EH (cell line): ENCODE measurements at places on chromosomes 3 and 15.

- DNase-seq, result no peak
Observed at GRCh38 chr3:186708983-186709679, 8.0 kb upstream of the KNG1 start.

DNA sequence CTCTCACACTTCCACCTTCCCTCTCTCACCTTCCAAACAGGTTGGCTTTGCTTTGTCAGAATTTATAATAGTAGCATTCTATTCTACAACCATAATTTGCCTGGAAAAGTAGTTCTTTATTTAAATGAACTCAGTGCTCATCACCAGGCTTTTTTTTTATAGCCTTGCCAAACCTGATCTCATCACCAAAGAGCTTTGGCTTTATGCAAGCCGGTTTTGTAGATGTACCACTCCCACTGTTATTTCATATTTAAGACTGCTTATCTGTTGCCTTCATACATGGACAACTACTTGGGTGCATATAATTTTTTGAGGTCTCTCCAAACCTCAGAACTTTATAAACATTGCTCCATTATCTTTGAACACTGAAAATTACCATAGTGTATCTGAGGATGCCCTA lies 246.1 kb upstream of the PPP2R3A start:
- no peak for DNase-seq

GRCh38 chr15:73681856-73682599 lies 2.2 kb upstream of the CD276 start:
- peak; percentile 39 for DNase-seq

DNA sequence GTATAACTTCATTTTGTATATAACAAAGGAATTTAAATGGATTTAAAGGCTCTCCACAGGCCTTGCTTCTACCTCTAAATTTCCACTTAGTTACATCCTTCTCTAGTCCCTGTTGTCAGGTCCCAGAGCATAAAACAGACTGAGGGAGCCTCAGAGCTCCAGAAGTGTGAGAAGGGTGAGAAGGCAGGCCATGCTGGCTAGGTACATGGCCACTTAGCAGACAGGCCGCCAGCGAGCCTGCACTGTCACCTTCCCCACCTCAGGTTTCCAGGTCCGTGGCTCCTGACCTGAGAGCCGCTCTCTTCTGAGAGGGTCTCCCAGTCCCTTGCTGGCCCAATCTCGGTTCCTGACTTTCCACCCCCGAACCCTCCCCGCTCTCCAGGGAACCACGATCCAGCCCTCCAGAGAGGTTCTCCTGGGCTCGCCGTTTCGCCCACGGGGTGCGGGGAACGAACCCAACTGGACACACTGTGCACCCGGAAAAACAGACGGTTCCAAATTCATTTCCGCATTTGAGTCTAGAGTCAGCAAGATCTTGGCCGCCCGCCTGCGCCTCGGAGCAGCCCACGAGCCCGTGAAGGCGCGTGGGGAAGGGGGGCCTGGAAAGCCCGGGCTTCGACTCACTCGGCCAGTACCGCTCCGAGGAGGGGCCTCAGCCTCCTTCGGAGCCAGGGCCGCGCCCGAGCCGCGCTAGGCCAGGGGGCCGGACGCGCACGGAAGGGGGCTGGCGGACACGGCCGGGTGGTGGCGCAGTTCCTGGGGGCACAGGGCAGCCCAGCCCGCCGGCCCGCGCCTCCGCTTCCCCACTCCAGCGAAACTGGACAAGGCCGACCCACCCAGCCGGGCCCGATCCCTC lies 16.7 kb upstream of the SOX2 start:
- DNase-seq, result no peak

GRCh38 chr3:94336046-94336753 lies 273.3 kb downstream of the NSUN3 start:
- peak; percentile 23 for DNase-seq

GRCh38 chr3:172582712-172583111 lies 59.5 kb upstream of the TNFSF10 start:
- peak; percentile 21 for DNase-seq

GRCh38 chr15:101167753-101168462 lies 83.9 kb downstream of the CHSY1 start:
- DNase-seq, result peak; percentile 93

DNA sequence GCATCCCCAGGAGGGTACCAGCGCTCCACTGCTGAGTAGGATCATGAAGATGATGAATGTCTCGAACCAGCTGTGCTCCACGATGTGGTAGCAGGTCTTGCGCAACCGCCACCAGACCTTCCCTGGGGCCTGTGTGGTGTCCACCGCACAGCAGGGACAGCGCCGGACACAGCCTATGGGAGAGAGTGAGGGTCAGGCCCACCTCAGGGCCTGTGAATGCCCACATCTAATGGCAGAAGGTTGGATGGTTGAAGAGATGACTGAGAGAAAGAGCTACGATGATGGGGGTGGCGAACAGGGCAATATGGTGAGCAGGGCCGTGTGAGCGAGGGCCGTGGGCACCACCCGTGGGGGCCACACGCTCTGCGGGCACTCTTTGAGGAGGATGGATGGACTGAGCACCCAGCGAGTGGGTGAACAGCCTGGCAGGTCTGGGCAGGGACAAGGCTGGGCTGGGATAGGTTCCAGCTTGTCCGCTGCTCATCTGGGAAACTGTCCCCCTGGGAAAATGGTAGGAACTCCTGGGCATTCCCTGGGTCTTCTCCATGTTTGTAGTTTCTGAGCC lies 74.1 kb downstream of the SCN5A start:
- DNase-seq, result no peak

GRCh38 chr15:84099181-84099580 lies 136.4 kb upstream of the GOLGA6L4 start:
- peak; percentile 6 for DNase-seq

GRCh38 chr3:188523291-188523690 lies 369.3 kb downstream of the LPP start:
- DNase-seq, result no peak

- no peak for DNase-seq
Observed at GRCh38 chr3:66401675-66402491, 98.9 kb downstream of the LRIG1 start.

GRCh38 chr15:94238539-94239118 lies 7.3 kb downstream of the MCTP2 start:
- no peak for DNase-seq

DNA sequence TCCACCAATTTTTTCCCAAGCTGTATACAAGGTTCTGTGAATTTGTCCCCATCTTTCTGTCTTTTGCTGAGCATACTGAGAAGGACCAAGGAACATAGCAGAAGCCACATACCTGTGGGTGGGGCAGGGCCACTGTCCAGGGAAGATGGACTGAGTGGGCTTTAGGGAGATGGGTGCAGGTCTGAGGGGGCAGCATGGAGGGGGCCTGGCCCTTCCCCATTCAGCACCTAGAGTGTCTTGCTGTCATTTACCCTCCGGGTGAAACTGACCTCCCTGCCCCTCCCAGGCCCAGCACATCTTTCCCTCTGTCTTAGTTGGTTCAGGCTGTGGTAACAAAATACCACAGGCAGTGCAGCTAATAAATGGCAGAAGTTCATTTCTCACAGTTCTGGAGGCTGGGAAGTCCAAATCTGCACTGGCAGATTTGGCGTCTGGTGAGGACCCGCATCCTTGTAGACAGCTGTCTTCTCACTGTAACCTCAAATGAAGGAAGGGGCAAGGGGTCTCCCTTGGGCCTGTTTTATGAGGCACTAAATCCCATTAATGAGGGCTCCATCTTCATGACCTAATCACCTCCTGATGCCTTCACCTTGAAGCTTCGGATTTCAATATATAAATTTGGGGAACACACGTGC lies 180.0 kb upstream of the SMAD3 start:
- no peak for DNase-seq

GRCh38 chr3:45610119-45610518 lies 15.6 kb downstream of the LIMD1 start:
- no peak for DNase-seq

GRCh38 chr3:179418610-179419009 lies 32.7 kb downstream of the GNB4 start:
- no peak for DNase-seq

DNA sequence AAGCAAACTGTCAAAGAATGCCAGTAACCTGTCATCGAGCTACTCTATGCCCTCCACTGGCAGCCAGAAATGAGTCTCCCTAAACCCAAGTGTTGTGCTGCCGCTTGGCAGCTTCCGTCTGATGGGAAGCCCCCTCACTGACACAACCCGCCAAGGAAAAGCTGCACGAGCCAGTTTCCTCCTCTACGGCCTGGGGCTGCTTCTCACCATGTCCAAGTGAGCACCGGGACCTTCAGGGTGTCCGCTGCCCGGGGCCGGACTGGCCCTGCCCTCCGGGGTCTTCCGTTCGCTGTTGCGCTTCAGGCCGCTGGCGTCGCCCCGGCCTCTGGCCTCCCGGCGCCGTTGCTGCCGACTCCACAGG lies 490 bp downstream of the TOMM70 start:
- peak; percentile 38 for DNase-seq

GRCh38 chr15:63042877-63043334 lies 359 bp downstream of the TPM1 start:
- no peak for DNase-seq

- peak; percentile 43 for DNase-seq
Observed at GRCh38 chr3:131922356-131922755, 112.5 kb downstream of the CPNE4 start.

DNA sequence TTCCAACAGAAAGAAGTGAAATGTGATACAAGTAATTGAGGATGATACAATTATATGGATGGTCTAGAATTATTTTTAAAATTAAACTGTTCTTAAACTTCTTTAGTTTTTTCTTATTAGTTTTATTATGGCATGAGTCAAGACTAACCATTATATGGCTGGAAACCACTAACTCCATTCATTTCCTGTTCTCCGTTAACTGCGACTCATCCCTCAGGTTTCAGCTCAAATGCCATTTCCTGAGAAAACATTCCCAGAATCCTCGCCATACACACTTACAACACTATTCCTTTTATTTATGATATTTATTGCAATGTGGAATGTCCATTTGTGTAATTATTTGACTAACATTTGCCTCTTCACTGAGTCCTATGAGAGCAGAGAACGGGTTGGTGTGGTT lies 394.1 kb downstream of the SOX2 start:
- DNase-seq, result no peak

DNA sequence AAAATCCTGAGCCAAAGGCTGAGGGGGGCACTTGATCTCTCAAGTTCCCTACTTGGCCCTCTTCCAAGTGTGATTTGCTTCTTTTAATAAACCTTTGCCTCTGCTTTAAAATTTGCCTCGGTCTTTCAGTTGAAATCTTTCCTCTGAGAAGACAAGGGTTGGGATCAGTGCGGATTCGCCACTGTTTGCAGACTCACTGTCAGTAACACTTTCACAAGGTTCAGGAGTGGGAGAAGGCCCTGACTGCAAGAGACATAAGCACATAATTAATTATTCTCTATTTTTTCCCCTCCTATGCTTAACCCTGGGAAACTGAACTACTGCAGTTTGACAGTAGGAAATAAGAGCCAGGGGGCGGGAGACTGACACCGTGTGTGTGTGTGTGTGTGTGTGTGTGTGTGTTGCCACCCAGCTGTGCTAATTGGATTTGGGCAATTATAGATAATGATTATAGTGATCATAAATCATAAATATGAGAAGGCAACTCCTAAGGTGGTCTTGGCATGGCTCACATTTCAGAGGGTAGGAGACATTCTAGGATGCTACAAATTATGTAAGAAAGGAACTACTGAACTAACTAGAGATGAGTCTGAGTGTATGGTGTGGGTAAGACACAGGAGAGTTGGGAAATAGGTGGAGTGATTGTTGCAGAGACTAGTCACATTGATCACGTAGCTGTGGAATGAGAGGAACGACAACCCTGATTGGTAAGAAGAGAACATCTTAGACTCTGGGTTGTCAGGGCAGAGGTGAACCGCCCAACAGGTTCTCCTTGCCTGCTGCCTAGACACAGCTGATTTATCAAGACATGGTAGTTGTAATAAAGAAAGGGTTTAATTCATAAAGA lies 5.5 kb upstream of the ZNF662 start:
- DNase-seq, result no peak

DNA sequence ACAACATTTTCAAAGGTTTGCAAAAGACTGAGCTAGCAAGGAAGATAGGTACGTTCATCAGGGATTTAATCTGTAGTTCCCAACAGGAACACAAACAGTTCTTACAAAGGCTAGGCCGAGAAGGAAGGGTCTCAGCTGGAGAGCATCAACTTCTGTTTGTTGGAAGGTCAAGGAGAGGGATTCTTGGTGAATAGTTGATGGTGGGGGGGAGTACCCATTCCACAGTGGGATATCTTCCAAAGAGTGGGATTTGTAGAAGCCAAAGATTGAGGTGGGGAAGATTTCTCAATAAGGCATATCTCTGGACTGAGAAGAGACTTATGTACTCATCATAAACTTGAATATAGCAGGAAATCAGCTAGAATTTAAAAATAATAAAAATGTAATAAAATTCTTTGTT lies 231.8 kb downstream of the CHST2 start:
- DNase-seq, result no peak

DNA sequence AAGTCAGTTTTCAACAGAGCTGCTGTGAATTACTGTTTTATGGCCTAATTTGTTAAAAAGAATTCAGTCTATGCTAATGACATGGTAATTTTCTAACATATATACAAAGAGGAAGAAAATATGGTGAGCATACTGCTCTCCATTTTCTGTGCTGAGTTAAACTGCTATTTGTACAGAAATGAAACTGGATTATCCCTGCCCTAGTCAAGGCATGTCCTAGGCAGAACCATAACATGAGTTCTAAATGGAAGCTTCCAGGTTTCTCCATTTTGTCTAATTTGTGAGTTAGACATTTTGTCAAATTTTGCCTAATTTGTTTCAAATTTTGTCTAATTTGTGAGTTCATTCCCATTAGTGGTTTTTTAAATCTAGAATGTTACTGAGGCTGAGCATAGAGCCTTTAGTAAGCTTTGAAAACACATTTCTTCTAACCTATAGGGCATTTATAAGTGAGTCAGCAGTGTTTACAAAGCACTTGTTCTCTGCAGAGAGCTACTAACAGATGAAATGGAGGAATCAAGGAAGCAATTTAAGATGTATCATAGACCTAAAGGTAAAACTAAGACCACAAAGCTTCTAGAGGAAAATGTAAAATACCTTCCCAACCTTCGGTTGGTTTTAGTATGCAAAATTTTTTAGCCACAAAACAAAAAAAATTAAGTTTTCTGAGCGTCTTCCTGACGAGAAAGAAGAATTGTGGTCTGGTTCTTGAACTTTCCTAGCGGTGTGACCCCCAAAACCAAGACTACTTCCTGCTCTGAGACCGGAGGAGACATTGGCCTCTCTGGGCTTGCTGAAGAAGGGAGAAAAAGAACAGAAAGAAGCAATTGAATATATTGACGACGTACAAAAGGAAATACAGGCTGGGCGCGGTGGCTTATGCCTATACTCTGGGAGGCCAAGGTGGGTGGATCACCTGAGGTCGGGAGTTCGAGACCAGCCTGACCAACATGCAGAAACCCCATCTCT lies 9.8 kb downstream of the P2RY14 start:
- no peak for DNase-seq

DNA sequence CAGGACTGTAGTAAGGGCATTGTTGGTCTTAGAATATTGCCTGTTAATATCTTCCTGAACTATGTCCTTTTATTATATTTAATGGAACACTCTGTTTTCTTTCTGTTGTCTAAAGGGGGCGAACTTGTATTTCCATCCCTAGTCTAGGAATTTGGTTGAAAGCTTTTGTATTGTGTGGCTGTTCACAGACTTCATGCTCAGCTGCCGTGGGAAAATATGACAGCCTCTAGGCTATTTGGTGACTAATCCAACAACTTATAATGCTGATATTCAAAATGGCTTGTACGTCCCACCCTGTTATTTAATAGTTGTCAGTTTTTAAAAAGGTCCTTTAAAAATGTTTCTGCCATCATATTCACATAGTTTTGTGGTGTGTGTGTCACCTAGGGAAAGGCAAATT lies 202.6 kb downstream of the KLHL25 start:
- DNase-seq, result peak; percentile 96

GRCh38 chr3:125035217-125035616 lies 20.6 kb downstream of the HEG1 start:
- DNase-seq, result no peak

- DNase-seq, result peak; percentile 36
Observed at GRCh38 chr15:99749386-99749785, 16.1 kb upstream of the LYSMD4 start.
